ENCODE measurements at places on chromosomes 12 and 14.

GRCh38 chr14:53137568-53138203, 15.4 kb downstream of the DDHD1 start:
- no peak for DNase-seq

DNA sequence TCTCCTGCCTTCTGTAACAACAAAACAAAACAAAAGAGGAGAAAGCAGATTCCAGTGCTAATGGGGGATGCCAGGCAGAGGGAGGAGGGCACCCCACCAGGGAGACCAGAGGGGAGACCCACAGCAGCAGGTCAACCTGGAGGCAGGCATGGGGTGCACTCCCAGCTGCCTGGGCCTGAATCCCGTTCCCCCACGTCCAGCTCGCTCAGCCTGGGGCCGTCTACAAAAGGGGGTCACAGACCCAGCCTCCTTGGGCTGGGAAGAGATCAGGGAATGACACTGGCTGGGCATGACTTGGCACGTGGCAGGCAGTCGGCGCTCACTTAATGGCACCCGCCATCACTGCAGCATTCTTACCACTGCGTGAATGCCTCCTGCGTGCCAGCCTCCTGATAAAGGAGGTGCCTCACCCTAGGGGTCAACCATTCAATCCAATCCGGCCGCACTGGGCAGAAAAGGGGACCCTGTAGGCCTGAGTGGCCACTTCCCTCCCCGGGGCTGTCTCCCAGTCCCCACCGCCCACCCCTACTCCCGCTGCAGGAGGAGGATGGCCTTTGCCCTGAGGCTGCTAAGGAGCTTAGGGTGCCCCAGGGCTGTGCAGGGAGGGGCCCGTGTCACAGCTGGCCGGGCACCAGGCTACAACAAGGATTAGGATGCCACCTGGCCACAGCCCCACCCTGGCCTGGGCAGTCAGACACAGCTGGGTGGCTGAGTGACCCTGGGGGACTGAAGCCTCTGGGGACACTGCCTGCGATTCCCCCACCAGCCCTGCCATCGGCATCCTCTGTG, 87.5 kb downstream of the NCOR2 start:
- no peak for DNase-seq

- DNase-seq = no peak
These were observed 30.6 kb upstream of the SLC6A13 start for GRCh38 chr12:293199-293598.

- DNase-seq = no peak
These were observed 150.3 kb downstream of the SMOC1 start for GRCh38 chr14:70029296-70030132.

GRCh38 chr14:73777420-73777819, 63.2 kb upstream of the PNMA1 start:
- DNase-seq = no peak
